NK-92 treated with Interleukin-12 subunit alpha and Interleukin-12 subunit beta, amount 100 ng/mL, for 24 hours (cell line): ENCODE measurements at places on chromosomes 2 and 18.

- no peak for DNase-seq
Observed at GRCh38 chr18:78571831-78572347, 407.7 kb upstream of the SALL3 start.

DNA sequence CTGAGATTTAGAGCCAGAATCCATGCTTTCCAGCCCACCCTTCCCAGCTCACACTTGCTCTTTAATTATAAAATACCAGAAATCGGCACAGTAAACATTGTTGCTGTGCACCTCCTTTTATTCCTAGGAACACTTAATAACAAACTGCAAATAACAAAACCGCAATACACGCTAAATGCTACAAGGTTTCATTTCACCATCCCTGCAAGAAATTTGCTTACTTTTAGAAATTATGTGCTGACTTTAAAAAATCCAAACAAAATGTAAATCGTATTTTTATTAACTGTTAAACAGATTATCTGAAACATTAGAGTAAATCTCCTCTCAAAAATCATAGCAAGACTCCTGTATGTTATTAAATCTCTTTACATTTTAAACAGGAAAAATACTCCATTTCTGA, 79.3 kb downstream of the TCF4 start:
- DNase-seq, result no peak

DNA sequence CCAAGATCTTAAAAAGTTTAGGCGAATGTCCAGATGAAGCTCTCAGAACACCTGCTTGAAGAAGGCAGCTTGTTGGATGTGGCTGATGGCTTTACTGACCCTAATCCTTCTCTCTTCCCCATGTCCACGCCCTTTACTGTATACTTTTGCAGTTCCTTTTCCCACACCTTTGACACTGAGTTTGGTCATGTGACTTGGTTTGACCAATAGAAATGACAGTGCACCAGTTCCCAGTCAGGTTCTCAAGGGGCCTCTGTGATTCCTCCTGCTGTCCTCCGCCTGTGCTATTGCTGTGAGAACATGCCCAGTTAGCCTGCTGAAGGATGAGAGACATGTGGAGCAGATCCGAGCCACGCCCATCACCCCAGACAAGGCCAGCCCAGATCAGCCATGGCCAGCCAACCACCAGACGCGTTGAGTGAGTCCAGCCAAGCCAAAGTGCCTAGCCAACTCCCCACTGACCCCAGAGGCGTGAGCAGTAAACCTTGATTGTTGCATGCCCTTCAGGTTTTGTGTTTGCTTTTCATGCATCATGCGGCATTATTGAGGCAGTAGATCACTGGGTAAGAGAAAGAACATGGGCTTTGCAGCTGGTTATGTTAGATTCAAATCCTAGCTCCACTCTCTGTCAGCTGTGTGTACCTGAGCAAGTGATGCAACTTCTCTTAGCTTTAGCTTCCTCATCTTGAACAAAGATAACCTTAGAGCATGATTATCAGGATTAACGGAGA, 258.0 kb upstream of the SIX2 start:
- DNase-seq, result no peak

GRCh38 chr2:201798252-201798913, 8.0 kb upstream of the CDK15 start:
- no peak for DNase-seq

DNA sequence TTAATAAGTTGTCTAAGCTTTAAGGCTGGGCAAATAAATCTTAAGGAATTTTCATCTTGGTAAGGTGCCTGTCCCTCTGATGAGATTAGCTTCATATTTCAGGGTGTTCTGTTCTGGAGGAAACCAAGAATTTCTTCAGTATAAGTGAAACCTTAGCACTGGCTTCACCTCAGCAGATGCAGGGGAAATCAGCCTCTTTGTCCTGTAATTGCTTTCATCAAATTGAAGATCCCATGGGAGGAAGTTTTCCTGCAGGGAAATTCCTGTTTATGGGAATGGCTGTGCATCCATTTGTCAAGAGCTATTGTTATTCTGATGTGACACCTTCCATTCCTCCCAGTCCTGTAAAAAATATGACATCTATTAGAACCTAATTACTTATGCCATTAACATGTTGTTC, 174.5 kb downstream of the PTPRM start:
- no peak for DNase-seq

DNA sequence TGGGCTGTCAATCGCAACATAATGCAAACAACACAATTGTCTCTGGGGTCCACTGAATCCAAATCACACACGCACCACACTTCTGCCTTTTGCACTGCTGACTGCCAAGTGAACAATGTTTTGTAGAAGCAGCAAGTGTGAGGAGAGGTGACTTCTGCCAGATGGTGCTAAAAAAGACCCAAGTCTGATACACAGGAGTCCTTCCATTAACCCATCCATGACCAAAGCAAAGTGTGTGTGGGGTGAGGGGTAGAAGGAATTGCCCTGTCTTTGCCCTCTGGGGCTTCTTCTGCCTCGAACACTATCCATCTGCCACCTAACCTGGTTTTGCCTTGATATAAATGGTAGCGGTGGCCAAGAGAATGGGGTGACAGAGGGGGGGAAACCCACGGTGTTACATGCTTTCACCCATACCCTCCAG, 50.0 kb downstream of the C2orf42 start:
- DNase-seq, result no peak

- no peak for DNase-seq
Observed at GRCh38 chr2:181954538-181954883, 31.1 kb upstream of the PPP1R1C start.

GRCh38 chr2:235666213-235666781, 172.5 kb downstream of the AGAP1 start:
- no peak for DNase-seq

DNA sequence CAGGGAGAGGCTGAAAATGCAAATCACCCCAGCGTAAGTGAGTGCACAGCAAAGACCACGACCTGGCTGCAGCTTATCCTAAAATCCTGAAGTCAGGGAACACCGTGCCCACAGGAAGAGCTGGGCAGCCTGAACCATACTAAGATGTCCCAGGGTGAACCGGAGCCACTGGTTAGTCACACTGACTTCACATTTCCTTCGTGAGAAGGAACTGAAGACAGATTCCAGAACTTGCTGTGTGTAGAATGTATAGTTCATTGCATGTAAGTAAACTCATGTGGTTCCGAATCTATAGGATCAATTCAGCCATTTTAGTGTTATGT, 84.6 kb upstream of the NDUFV2 start:
- DNase-seq, result no peak

- DNase-seq, result no peak
Observed at GRCh38 chr2:11862049-11862448, 115.6 kb downstream of the LPIN1 start.

GRCh38 chr2:70894765-70895164, 40.9 kb upstream of the ATP6V1B1 start:
- no peak for DNase-seq

GRCh38 chr2:56185582-56186046, 1.8 kb downstream of the CCDC85A start:
- DNase-seq, result no peak

DNA sequence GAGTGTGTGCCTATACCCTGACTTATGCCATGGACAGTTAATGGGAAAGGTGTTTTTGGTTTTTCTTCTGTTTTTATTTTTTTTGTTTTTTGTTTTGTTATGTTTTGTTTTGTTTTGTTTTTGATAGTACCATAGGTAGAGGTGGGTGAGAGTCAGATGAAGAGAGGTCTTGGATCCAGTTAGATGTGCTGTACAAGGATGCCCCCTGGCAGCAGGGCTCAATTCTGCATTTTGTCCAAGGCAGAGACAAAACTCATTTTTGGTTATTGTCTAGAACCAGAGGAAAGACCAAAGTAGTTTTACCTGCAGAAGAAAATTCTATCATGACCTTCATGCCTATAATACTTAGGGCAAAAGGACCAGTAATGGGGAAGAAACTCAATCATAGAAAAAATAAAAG, 48.5 kb downstream of the SLC5A7 start:
- DNase-seq, result no peak

- DNase-seq, result no peak
Observed at GRCh38 chr2:50606860-50607259, 425.1 kb downstream of the NRXN1 start.

DNA sequence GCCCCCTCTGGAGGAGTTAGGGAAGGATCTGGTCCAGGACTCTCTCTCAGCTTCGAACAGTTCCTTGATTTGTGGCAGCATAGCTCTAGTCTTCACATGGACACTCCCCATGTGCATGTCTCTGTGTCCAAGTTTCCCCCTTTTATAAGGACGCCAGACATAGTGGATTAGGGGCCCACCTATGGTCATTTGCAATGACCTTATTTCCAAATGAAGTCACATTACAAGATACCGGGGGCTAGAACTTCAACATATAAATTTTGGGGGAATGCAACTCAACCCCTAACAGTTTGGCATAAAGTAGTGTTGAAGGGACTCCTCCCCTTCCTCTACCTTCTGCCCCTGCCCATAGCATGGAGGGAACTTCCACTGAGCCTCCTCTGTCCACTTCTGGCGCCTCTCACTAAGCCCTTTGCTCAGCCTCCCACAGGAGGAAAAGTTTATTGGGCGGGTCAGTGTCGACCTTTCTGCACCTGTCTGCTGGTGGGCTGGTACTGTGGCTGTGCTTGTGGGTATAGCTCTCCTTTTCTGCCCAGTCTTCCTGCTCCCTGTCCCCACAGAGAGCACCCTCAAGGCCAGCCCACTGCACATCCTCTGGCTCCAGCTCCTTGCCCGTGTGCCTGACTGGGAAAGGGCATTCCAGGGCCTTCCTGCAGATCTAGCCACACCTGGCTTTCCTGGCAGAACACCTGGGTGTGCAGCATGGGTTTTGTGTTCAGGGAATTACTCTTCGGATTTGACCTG, 5.5 kb downstream of the FABP1 start:
- no peak for DNase-seq

GRCh38 chr2:196329959-196330358, 158.6 kb upstream of the STK17B start:
- no peak for DNase-seq

DNA sequence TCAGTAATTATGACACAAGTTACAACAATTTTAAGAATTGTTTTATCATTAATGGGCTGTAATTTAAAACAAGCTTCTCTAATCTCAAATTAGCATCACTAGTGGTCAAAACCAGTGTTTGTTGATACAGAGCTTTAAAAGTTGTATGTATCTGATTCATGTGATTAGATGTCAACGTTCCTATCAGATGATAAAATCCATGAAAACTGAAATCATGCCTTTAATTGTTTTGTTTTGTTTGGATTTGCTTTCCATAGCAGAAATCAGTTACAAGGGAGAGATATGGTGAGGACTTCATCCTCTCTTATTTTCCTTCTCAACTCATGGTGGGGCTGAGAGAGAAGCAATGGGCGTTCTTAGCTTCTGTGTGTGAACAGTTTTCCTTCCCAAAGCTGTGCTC, 469.6 kb downstream of the PID1 start:
- no peak for DNase-seq

- no peak for DNase-seq
Observed at GRCh38 chr2:28976584-28976983, 4.5 kb upstream of the TOGARAM2 start.

- DNase-seq, result no peak
Observed at GRCh38 chr2:240135706-240136012, 446 bp downstream of the COPS9 start.

DNA sequence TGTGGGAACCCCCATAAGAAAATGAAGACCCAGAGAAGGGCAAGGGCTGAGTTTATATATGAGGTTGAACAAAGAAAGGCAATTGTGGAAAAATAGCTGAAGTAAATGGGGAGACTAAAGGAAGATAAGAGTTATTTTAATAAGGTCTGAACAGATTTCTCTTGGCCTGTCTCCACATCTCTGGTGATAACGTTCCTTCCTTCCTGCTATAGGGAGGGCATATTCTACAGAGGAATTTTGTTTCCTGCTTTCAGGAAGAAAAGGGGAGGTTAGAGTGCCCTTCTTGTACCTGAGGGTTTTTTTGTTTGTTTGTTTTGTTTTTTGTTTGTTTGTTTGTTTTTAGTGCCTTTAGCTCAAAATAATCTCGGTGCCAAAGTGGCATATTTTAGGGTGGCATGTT, 31.6 kb downstream of the MOGAT1 start:
- DNase-seq, result no peak

DNA sequence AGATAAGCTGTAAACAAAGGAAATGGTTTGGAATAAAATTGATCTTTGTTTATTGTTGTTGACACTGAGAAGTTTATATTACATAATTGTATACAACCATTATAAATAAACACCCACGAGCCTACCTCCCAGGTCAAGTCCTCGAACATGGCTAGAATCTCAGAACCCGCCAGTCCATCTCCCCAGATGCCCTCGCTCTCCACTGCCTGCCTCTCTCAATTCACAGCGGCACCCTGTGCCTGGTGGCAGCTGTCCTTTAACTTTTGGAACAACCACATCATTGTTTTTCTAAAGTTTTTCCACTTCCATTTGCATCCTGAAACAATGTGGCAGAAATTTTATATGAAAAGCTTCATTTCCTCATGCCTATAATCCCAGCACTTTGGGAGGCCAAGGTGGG, 52.2 kb upstream of the OTOS start:
- no peak for DNase-seq
